ENCODE measurements at places on chromosomes 6 and 20.

DNA sequence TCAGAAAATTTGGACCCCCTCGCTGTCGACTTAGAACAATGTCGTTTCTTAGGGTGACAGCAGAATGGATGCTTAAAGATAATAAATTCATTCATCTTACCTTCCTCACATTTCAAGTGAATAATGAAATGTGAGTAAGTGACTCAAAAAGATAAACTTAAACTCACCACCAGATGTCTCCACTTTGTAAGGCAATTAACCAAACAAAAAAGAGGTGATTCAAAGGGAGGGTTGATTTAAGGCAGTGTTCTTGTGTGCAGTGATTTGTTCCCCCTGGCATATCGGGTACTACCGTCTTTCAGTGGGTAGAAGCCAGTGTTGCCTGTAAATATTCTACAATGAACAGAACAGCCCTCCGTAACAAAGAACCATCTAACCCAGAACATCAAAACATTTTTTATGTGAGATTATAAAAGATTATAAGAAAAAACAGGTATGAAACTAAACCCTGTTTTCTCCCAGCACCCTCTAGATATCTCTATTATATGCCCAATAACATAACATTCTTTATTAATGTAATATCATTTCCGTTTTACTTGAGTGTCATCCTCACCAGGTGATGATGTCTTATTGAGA lies 589.7 kb downstream of the CBLN4 start:
- DNase-seq = peak; percentile 24

DNA sequence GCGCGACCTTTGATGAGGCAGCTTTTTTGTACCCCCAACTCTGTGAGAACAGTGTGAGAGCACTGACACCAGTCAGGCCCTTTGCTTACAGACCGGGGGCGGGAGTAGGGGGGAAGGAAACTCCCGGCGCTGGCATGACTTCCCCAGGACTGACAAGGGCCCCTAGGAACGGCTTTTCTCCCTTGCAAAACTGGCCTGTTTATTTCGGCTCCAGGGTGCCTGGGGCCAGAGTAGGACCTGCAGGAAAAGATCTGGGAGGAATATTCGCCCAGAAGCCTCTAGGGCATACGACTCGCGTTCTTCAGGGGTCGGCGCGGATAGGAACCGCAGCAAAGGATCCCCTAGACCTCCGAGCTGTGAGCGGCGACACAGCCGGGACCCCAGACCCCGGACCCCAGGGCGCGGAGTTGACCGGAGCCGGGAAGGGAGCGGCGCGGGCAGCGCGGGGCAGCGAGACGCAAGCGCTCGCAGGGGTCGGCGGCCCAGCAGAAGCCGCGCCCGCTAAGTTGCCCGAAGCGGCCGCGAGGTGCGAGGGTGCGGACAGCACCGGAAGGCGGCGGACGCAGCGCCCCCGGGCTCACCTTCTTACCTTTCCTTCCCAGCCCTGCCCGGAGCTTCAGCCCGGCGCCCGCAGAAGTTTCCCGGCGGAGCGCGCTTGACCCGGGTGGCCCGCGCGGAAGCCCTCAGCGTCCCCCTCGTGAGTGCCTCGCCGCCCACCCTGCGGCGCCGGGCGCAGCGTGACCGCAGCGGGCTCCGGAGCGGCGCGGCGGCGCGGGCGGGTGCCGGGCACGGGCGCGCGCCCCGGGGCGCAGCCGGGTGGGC lies at the start of gene POPDC3:
Gene POPDC3, minus strand, starts transcription at position 771 of the 822 bp plus-strand sequence. CDS start 18,105 bp downstream, outside the sequence.
- DNase-seq = no peak

DNA sequence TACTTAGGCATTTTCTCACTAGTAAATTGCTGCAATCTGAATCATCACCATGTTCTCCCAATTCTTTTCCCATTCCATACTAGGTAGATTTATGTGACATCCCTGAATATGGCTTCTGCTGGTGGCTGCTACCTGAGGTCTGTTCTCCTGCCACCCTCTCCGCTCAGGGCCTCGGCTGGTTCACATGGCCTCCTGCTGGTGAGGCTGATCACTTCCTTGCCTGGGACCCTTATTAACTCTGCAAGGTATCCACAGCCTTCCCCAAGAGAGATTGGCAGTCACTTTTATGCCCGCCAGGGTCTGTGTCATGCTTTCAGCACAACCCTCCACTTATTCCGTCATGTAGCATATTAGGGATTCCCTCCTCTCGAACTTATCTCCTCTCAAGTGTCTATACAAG lies 424.5 kb upstream of the FLRT3 start:
- DNase-seq = no peak

- no peak for DNase-seq
Observed at GRCh38 chr6:119331663-119332286, 17.8 kb downstream of the MAN1A1 start.

DNA sequence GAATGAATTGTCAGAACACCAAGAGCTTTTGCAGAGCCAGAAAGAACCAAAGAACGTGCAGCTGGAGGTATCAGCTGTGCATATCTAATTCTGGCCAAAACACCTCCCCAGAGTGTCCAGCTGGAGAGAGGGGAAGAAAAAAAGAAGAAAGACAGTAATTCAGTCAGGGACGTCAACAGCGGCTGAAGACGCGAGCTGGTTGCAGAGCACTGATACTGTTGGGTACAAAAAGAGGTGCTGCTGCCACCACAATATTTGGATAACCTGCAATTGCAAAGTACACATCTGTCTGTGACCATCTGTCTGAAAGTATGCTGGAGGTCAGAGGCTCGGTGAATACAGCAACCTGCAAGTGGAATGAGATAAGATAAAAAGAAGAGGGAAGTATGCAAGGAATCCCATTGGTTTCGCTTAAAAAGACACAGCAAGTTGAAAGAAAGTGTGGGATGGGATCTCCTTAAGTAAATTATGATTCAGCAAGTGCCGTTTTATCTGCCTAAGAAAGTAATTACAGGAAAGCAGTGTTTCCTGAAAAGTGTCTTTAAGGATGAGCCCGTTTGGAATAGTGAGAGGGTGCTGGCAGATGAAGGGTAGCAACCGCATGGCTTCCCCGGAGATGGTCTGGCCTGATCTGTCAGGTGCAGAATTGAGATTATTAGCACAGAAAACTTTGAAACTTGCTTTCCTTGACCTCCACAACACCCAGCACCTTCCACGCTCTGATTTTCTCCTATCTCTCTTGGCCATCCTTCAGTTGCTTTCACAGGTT lies 189.9 kb upstream of the PRDM1 start:
- DNase-seq = no peak

- DNase-seq = no peak
Observed at GRCh38 chr6:10587656-10588406, 66.7 kb downstream of the GCNT2 start.

- no peak for DNase-seq
Observed at GRCh38 chr6:170025935-170026750, 264.7 kb downstream of the DLL1 start.

DNA sequence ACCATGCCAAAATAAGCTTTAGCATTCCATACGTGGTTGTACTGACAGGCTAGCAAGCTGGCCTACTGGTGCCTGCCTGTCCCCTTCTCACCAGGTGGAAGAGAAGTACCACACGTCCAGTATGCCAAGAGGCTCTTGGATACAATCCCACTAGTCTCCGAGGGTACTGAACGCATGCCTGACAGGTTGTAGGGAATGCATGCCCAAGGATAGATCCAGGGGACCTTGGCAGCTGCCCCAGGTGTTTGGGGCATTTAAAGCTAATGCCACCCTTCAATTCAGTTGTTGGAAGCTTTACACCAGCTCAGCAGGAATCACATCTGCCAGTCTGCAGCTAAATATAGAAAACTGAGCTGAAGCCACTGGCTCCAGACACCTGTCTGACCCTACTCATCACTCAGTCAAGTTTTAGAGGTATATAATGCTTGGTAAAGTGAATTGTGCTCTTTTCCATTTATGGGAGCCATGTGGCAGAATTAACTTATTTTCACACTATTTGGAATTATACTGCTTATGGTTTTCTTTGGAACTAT lies 4.9 kb downstream of the TUBB2B start:
- DNase-seq = no peak

- no peak for DNase-seq
Observed at GRCh38 chr20:14219801-14220461, 117.5 kb downstream of the FLRT3 start.

DNA sequence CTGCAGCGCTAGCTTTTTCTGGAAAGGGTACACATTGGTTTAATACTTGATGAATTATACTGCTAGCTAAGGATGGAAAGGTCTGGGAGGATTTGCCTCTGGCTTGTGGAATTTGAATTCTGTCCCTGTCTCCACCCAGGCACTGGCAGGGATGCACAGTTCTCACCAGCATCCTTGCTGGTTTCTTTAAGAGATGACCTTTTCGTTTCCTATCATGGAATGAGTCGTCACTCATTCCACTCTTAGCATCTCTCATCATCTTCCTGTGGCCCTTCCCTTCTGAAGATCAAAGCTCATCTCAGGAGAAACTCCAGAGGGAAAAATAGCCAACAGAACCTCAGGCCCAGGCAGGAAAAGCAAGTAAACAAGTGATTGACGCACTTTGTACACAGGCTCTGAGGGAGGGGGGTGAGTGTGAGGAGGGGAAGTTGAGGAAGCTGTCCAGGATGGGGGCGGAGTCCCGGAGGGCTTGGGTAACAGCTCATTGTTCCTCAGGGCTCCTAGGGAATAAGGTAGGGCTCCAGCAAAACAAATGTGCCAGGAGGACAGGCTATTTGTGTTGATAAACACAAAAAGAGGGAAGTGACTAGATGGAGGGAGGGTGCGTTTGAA lies 25.7 kb upstream of the SAYSD1 start:
- DNase-seq = no peak

DNA sequence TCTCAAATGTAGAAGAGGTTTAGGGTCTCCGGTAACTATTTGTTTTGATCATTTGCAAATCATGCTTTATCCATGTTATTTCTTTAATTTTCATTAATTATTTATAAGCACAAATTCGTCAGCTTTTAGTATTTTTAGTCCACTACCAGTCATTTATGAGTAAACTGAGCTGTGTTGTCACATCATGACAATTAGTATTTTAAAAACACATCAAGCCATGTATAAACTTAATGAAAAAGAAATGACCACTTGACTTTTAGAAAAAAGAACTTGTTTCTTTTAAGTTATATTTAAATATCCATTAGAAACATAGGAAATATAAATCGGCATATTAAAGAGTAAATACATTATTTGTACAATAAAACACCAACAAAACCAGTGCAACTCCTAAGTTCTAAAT lies 2.8 kb downstream of the NKX2-4 start:
- DNase-seq = no peak

- no peak for DNase-seq
Observed at GRCh38 chr6:103534814-103535213, 1324.9 kb downstream of the HACE1 start.

GRCh38 chr6:165223101-165223500 lies 86.3 kb downstream of the C6orf118 start:
- DNase-seq = no peak

DNA sequence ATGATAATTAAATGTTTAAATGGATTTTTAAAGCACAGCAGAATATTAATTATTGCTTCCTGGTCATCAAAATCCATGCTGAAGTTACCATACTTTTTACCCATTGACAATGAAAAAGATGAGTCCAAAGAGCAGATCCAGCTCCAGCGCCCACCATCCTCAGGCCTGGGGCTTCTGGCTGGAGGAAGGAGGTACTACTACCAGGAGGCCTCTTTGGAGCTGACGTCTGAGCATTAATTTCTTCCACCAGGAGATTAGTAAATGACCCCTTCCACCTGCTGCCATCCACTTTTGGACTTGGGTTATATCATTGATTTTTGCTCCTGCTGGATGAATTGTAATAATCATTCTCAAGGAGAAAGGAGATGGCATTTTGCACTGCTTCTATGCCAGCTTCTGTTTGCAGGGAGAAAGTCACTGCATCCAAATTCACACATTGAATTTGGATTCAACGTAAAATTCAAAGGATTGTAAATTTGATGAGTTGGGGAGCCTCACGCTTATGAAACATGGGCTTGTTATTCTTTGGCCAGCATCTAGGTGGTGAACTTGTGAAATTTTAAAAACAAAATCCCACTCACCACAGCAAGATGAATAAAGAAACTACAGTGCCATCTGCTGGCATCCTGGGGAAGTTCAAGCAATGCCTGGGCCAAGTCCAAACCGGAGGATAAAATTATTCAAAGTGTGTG lies 121.8 kb downstream of the SASH1 start:
- no peak for DNase-seq

DNA sequence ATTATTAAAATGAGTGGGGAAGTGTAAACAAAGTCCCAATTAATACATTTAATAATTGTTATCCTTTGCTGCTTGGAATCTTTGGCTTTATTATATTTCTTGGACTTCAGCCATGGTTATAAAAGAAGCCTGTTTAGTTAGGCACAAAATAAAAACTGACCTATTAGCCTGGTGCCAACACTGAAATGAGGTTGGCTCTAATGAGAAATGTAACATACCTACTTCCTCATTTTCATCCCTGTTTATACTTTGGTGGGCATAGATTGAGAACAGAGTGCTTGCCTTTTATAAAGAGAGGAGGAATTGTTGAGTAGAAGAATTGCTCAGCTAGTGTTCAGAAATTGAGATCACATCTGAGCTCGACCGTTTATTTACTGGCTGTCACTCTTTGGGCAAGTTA lies 471.3 kb downstream of the UTRN start:
- DNase-seq = no peak

All from right renal cortex interstitium (tissue), 3 donors.